ENCODE measurements at places on chromosomes 3 and 15.

- peak; percentile 40 for DNase-seq
These were observed 84.5 kb upstream of the SYNPR start for GRCh38 chr3:63193647-63194046.

GRCh38 chr3:89954137-89954536, 846.7 kb downstream of the EPHA3 start:
- DNase-seq: no peak

DNA sequence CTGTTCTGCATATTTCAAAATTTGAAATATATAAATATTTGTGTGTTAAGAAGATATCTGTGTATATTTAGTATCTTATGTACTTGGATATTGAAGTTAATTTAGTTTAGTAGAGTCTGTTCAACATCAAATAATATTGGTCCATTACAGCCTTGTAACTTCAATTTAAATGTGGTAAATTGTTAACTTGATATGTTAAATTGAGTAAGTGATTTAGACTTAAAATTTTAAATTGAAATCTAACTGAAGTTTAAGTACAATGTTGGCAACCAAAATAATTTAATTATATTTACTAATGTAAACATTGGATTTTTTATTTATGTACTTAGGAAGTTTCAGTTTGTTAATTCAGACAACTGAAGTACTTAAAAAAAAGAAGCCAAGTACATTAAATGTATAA, 343.9 kb upstream of the DNAJC19 start:
- DNase-seq: no peak

DNA sequence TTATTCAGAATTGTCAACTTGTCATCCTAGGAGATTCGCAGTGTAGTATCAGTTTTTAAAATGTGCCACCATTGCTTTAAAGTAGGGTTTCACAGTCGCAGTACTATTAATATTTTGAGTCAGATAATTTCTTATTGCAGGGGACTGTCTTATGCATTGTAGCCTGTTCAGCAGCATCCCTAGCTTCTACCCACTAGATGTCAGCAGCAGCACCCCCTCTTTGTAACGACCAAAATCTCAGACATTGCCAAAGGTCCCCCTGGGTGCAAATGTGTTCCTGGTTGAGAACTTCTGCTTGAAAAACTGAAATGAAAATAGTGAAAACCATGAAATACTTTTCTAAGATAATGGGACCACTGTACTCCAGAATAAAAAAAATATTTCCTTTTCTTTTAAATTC, 474.8 kb downstream of the CNTN3 start:
- peak; percentile 9 for DNase-seq

DNA sequence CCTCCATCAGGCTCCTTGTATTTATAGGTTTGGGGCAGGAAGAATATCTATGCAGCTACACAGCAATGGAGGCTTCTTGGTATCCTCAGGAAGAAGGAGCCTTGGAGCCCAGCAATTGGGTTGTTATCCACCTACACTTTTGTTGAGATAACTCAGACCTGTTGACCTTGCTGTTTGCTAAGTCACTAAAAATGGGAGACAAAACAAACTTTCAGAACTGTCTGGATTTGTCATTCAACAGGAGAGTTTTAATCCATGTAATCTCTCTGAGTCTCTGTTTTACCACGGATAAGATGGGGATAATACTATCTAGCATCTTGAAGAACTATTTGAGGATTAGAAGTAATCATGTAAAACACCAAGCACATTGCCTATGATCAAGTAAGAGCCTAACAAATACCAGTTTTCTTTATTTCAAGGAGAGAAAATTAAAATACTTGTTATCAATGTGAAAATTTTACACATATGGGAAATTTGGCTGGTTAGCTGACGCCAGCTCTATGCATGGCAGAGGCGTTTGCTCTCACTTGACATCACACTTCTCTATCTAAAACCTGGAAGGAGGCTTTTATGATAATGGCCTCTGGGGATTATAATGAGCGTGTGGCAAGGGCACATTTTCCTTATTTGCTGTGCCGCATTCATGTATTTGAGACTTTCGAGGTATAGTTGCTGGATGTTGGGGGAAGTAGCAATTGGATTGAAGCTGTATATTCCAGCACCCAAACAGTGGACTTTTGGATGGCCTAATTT, 215.6 kb downstream of the PDCD6IP start:
- DNase-seq: no peak

DNA sequence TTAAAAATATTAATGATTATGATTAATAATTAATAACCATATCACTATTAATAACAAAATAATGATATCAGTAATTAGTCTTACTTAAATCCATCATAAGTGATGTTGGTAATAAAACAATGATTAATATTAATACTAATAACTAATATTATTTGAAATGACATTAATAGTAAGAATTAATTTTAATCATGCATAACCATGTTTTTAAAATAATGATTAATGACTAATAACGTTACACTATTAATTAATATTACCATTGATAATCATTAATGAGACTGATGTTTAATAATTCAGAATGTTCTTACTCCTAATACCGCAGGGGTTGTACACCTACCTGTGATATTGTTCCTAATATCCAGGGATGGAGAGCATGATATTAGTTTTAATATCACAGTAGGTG, 53.4 kb upstream of the FRG2C start:
- no peak for DNase-seq

DNA sequence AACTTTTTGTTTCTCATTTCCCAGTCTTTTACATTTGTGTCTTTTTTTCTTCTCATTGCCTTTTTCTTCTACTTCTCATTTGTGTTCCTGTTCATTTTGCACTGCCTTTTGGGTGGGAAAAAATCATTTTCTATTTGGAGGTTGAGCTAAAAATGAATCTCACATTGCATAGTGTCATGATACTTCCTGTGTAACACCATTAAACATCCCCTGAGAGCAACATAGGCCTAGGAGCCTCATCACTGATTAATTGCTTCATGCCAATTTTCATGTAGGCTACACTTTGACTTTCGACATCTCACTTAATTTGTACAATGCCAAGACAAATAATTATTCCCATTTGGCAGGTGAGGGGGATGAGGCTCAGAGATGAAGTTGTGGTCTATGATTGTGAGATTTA, 279.2 kb downstream of the EDEM1 start:
- no peak for DNase-seq

DNA sequence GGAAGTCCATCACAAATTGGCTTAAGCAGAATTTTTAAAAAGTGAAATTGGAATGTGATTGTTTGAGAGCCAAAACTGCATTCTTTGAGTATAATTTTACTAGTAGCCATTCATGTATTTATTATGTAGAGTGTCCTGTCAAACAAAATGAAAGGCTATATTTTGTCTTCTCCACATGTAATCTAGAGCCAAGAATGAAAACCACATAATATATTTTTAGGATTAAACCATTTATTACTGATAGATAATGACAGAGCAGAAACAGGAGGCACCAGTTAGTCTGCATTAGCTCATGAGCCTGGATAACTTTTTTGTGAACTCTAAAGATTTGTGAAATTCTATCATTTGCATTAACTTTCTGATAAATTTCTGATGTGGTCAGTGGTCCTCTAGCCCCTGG, 130.2 kb downstream of the FILIP1L start:
- no peak for DNase-seq

GRCh38 chr15:59764775-59765174, 75.7 kb upstream of the BNIP2 start:
- DNase-seq: no peak

DNA sequence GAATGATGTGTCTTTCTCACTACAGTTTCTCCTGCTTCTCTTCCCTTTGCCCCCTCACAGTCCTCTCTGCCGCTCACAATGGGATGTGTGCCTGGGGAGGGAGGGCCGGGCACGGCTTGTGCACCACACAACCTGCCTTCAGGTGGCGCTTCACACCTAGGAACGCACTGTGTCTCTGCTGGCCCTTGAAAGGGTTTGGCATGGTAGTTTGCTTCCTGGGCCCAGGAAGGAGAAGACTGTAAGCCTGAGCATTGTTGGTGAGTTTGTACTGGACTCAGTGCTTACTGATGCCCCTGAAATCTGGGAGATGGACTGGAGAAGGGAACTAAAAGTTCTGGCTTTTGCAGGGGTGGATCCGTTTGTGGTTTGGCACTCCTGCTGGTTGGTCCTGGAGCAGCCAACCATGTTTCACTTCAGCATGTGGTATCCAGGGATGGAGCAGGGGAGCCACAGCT, 9.2 kb downstream of the ALPK3 start:
- DNase-seq: peak; percentile 77

- DNase-seq: no peak
These were observed 2.1 kb downstream of the LPP start for GRCh38 chr3:188156056-188156455.

- no peak for DNase-seq
These were observed 17.4 kb upstream of the PARP6 start for GRCh38 chr15:72289597-72290325.

DNA sequence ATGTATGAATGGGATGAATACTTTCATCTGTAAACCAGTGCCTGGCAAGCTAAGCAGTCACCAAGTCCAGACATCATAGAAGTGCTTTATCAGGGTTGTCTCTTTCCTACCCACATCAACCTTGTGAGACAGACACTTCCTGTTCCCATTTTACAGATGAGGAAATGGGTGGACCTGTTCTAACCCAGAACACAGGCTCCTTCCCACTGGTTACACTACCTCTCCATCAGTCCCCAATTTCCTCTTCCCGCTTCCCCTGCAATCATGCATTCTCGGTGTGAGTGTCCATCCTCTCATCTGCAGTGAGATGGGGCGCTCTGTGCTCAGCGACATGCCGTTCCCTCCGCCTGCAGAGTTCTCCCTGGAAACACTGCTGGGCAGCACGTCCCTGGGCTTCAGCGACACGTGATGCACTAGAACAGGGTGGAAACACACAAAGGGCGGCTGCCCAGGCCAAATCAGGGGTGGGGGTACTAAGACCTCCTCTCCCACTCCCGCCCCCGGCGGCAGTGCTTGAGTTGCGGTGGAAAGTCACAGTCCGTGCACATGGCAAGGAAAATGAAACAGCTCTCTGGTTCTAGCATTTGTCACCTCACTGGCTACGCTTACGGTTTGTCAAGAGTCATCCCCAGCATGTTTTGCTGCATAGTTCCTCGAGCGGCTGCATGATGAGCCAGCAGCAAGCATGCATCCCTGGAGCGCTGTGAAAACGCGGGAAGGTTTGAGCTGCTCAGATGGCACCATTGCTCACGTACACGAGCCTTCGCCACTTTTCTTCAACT, 201.1 kb downstream of the ADAMTS17 start:
- no peak for DNase-seq

DNA sequence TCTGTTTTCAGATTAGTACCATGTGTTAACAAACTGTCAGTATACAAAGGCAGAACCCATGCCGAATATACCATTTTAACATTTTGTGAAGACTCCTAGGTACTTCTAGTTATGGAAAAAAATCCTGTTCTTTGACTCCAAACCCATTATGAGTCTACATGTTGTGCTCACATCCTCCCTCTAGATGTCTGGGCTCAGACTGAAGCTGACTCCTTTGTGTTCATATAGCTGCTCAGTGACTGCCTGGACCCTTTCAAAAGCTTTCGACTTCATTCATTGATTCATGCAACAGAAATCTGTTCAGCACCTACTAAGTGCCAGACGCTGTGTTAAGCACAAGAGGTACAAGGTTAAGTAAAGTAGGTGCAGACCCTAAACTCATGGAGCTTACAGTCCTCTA, 60.5 kb downstream of the MEGF11 start:
- DNase-seq: no peak

GRCh38 chr3:195179776-195180489, 91.0 kb downstream of the XXYLT1 start:
- no peak for DNase-seq

DNA sequence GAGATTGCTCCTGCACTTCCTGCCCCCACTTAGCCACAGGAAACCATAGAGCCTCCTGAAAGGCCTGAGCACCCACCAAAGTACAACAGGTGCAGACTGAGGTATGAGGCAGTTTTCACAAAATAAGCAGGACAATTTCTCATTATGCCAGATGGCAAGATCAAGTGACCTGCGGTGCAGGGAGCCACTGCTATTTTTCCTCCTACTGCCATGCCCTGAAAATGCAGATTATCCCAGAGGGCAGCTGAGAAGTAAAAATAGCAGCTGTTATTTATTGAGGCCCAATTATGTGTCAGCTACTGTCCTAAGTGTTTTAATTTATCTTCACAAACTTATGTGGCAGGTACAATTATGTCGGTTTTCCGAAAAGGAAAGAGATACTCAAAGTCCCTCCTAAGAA, 209.5 kb upstream of the ST8SIA2 start:
- DNase-seq: no peak

GRCh38 chr15:63735449-63735848, 98.3 kb downstream of the HERC1 start:
- DNase-seq: no peak

DNA sequence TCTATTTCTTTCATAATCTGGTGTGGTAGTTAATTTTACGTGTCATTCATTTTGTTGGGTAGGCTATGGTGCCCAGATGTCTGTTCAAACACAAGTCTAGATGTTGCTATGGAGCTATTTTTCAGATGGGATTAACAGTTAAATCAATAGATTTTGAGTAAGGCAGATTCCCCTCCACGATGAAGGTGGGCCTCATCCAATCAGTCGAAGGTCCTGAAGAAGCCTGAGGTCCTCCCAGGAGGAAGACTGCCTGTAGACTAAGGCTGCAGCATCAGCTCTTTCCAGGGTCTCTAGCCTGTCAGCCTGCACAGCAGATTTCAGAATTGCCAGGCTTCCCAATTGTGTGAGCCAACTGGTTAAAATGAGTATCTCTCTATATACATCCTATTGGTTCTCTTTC, 92.9 kb downstream of the GABRB3 start:
- no peak for DNase-seq

DNA sequence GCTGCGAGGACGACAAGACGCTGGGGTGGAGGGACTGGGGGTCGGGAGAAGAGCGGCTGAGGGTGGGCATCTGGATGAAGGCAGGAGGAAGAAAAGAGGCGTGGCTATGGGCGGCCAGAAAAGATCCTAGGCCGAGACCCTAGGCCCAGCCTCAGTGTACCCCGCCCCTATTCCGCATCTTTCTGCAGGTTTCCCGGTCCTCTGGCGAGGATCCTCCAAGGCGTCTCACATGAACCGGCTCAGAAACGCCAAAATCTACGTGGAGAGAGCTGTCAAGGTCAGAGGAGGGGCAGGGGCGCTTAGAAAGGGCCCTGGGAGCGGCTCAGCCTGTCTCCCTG, 340 bp downstream of the TTLL3 start:
- peak; percentile 32 for DNase-seq

- DNase-seq: no peak
These were observed 11.8 kb upstream of the FAM174B start for GRCh38 chr15:92667287-92667904.

- no peak for DNase-seq
These were observed 41.4 kb downstream of the SSUH2 start for GRCh38 chr3:8603115-8603710.

GRCh38 chr3:158671821-158672214, 630 bp downstream of the LXN start:
- peak; percentile 5 for DNase-seq

GRCh38 chr3:127043041-127043641, 60.2 kb downstream of the PLXNA1 start:
- DNase-seq: peak; percentile 47

GRCh38 chr3:53137835-53138446, 7.7 kb upstream of the RFT1 start:
- no peak for DNase-seq

GRCh38 chr3:31465999-31466398, 66.7 kb upstream of the STT3B start:
- DNase-seq: no peak
